ENCODE measurements at places on chromosomes 4 and X.

DNA sequence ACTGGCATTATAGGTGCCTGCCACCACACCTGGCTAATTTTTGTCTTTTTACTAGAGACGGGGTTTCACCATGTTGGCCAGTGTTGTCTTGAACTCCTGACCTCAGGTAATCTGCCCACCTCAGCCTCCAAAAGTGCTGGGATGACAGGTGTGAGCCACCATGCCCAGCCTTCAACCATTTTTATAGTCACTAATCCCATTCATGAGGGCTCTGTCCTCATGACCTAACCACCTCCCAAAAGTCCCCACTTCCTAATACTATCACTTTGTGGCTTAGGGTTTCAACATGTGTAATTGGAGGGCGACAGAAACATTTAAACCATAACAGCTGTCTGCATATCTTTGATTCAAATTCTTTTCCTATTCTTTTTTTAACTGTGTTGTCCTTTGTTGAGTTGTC, 229.6 kb upstream of the AGA start:
- DNase-seq = no peak

GRCh38 chrX:925652-926061, 286.8 kb downstream of the CRLF2 start:
- DNase-seq = no peak

GRCh38 chrX:10048707-10049106, 81.5 kb downstream of the CLDN34 start:
- DNase-seq = no peak

DNA sequence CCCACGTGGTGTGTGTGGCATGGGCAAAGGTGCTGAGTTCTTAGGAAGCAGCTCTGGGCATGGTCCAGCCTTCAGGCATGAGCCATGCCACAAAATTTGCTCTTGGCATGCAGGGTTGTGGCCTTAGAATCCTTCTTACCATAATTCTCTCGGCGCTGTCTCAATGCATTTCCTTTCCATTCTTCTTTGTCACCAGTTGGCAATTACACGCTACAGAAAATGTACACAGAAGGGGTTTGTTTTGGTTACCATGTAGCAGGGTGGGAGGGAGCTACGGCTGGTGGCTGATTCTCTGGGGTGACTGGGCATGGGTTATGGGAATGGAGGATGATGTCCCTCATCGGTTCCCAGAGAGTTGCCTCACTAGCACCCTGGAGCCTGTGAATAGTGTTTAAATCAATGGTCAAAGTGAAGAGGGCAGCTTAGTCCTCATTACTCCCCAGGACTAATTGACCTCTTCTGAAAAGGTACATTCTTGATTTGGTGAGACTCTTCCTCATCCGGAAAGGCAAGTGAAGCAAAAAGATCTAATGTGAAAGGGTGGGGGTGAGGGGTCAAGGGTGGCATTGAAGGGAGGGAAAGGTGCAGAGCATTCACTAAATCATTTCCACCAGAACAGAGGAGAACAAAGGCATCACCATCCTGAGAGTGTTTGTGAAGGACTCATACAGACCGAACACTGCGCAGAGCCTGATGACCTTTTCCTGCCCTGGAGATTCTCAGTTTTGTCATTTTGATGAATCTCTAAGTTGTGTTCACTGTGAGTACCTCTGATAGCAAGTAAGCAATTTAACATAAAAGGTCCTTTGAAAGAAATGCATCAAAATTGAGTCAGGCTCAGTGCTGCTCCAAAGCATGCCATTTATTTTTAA, 199.8 kb upstream of the SFRP2 start:
- peak; percentile 52 for DNase-seq

DNA sequence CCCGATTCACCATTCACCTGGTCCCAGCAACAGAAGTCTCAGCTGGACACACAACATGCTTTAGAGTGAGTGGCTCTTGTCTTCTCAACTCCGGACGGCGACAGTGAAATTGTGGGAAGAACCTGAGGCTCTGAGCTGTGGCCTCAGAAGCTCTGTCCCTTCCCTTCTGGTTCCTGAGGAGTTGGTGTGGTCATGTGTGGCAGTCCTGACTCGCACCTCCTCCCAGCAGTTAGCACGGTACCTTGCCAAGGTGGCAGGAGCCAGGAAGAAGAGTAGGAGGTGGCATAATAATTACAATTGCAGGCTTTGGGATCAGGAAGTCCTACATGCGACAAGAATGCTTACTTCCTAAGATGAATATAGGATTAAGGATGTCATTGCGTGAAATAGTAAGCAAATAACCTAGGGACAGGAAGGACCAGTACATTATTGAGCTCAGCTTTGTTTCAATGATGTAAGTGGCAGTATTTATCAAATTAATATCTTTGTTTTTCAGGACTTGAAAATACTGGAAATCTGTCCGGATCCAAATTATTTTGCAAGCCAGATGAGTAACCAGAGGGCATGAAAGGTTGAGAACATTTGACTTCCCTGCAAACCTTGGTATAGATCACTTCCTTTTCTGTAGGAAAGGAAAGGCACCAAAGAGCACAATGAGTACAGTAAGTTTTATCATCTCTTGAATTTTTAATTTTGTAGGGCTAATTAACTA, 21.1 kb downstream of the RNF4 start:
- no peak for DNase-seq

All from renal pelvis (tissue), 12 donors.